Eye (tissue), 1 donor: ENCODE measurements at places on chromosomes 2 and 18.

DNA sequence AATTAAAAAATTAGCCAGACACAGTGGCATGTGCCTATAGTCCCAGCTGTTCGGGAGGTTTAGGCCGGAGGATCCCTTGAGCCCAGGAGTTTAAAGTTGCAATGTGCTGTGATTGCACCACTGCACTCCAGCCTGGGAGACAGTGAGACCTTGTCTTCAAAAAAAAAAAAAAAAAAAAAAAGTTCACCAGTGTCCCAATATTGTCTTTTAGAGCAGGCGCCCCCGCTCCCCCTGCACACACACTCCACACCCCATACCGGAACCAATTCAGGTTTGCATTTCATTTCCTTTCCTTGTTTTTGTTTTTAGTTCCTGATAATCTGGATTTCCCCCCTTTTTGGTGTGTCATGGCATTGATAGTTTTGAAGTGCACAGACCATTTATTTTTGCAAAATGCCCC lies 10.4 kb downstream of the TMEM87B start:
- DNase-seq = no peak

DNA sequence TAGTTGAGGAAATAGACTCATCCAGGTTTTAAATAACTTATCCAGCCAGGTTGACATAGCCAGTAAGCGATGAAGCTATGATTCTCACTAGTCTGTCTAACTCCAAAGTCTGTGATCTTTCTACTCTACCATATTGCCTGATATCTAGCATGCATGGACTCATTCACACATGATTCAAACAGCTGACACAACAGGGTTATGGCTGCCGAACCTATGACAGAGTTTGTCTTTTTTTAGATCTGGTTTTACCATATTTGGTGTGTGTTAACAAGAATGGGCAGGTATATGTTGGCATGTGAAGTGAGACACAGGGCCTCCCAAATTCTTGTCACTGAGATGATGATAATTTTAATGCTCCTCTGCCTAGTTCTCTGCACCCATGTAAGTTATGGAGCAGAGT lies 210.6 kb downstream of the BABAM2 start:
- no peak for DNase-seq

DNA sequence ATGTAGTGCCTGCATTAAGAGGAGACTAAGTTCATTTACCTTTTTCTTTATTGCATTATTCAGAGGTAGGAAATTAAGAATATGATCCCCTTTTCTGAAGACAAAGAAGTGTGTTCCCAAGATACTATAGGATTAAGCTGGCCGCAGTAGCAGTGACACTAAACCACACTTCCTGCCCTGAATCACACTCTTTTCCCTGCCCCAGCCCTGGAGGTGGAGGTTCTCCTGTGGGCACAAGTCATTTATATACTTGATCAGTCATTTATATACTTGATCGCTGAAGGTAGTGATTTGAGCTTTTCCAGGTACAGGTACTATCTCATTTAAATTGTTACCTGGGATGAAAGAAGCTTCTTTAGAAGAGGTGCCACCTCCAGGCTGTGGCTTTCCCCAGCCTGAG lies 78.6 kb downstream of the ARMC9 start:
- no peak for DNase-seq

- no peak for DNase-seq
Observed at GRCh38 chr2:221969830-221970144, 329.0 kb downstream of the PAX3 start.

DNA sequence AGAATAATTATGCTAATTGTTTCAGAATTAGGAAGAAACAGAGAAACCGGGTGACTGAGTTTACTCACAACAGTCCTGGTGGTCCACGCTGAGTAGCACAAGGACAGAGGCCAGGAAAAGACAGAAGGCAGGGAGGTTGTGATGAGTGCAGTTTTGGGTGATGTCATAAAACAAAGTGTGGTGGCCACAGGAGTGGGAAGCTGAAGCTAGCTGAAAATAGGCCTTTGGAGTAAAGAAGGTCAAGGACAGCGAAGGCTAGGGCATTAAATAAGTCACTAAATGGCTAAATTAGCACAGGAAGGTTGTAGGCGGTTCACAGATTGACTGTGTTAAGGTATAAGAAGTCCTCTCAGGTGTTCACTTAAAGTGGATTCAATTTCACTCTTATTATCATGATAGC lies 120.9 kb upstream of the TTN start:
- DNase-seq = no peak

DNA sequence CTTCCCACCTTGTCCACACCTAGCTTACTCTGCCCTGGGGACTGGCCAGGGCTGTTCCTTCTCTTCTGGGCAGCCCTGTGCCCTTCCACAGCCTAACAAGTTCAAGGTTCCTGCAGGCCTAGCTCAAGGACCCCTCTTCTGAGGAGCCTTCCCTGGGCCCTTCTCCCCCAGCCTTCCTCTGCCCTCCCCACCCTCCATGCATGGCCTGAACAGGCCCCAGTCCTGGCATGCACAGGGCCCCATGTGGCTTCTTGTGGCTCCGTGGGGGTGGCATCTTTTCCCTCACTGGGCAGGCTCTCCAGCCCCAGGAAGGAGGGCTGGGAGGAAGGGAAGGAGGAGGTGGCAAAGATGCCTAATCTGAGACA lies 162.9 kb downstream of the CELF4 start:
- no peak for DNase-seq

- no peak for DNase-seq
Observed at GRCh38 chr2:46375566-46376125, 78.4 kb downstream of the EPAS1 start.

DNA sequence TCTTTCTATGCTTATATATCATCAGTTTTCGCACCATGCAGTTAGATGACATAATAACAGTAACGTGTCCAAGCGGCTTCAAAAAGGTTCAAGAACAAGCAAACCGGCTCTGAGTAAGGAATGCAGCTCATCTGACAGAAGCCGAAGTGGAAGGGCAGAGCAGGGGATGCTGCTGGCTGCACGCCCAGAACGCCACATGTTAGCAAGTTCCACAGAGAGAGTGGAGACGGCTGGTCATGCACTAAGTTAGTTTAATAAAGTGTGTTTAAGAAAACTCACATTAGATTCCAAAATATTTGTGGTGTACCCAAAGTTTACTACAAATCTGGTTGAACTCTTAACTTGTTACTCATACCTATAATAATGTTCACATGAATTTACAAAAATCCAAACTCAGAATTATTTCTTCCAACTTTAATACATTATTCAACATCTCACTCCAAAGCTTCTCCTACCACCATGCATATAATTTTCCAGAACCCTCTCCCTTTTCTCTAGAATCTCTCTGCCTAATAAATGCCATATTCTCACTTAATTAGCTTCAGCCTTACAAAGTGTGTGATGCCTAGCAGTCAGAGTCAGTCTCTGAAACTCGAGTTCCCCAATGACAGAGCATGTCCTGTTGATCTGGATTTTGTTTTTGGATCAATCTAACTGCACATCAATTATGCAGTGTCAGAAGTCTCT lies 170.0 kb downstream of the DNAH7 start:
- DNase-seq = peak; percentile 91

- no peak for DNase-seq
Observed at GRCh38 chr2:172220121-172220520, 117.4 kb upstream of the DLX2 start.
